ENCODE measurements at places on chromosomes 5 and 9.
A peak's percentile ranks its signal among the peaks of the same experiment; 100 is the strongest.

DNA sequence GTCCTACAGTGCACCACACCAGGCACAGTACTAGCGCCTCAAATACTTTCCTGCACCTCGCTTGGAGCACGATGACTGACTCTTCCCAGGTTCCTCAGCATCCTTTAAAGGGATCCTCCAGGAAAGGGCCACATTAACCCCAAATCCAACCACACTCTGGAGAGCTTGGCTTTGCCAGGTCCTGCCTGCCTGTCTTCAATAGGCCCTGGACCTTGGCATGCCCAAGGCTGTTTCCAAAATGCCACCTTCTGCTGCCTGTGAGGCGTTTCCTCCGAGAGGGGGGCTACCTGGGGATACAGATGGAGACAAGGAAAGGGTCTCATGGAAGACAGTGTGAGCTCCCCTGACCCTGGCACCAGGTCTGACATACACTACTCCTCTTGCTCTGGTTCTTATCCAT, 169.9 kb downstream of the DAB2IP start:
- no peak for DNase-seq

- no peak for DNase-seq
Observed at GRCh38 chr5:153562189-153562588, 71.7 kb downstream of the GRIA1 start.

DNA sequence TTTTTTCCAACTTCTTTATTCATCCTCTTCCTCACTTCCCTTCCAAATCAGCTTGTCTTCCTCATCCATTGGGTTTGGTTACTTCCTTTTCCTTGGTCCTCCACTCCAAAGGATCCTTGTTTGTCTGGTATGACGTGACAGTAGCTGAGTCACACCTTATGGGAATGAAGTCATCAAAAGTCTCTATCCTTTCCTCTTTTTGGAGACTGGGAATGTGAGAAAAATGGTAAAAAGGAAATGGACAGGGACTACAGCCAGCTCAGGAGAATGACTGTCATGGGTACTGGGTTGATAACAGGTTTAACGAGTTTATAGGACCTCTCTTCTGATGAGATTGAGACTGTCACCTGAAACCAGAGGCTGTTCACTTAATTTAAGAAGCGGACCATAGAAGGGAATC, 76.2 kb upstream of the MYO10 start:
- DNase-seq, result no peak

DNA sequence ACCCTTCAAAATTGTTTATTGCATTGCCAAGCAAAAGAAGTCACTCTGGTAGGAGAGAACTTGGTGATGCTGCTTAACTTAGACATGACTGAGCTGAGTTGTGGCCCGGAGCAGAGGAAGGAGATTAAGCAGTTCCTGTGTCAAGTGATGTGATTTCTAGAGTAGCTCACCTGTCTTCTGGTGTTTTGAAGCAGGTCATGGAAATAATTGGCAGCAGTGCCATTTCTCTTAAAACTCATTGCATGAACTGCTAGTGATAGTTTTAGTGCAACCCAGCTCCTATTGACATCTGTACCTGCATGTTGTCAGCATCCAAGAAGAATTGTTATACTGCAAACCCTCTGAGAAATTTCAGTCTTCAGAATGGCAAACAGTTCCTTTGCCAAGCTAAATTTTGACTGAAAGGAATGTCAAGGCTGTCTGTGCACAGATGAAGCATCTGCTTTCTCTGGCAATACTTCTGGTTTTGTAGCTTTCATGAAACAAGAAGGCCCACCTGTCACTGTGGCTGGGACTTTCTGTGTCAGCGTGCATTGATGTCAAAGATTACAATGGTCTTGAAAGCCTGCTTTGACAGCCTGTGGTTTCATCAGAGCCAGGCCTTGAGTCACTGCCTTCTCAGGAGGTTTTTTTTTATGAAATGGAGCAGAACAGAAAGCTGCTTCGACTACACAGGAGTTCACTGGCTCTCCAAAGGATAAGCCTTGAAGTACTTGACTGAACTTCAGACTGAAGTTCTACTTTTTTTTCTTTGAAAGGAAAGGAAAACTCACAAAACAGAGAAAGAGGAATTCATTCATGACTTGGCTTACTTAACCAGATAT, 90.6 kb downstream of the RALGPS1 start:
- DNase-seq, result peak; percentile 14

GRCh38 chr5:28249771-28250415, 1211.5 kb upstream of the CDH9 start:
- no peak for DNase-seq

GRCh38 chr5:171595801-171596231, 176.4 kb downstream of the FGF18 start:
- no peak for DNase-seq

DNA sequence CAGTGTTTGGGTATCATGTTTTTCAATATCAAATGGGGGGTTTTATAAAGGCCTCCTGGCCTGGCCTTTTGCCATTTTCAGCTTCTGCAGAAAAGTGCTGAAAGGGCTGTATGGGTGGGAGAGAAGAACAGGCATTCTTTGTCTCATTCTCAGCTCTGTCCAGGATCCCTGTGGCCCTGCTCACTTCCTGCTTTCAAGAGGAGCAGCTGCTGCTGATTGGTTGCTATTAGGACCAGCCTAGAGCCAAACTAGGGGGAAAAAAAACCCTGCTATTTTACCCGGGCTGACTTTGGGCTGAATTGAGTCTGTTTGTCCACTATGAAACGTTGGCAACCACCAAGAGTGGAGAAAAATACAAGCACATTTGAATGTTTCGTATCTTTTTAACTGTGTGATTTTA, 117.1 kb downstream of the CMYA5 start:
- DNase-seq, result peak; percentile 25

- DNase-seq, result no peak
Observed at GRCh38 chr9:133203506-133204075, 5.5 kb downstream of the OBP2B start.

DNA sequence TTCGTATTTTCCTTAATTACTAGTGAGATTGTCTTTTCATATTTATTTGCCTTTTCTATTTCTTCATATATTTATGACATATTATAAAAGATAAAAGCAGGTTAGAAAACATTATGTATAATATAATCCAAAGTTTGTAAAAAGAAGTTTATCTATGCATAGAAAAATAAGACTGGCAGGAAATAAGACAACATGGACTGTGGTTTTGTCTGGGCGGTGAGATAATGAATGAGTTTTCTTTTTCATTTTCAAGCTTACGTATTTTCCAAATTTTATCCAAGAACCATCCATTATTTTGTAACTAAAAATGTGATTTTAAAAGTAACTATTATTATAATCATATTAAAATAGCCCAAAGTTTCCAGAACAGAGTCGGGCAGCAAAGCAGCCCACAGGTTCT, 109.8 kb upstream of the MVB12B start:
- peak; percentile 43 for DNase-seq

- no peak for DNase-seq
Observed at GRCh38 chr5:133508845-133509741, 103.2 kb downstream of the FSTL4 start.

DNA sequence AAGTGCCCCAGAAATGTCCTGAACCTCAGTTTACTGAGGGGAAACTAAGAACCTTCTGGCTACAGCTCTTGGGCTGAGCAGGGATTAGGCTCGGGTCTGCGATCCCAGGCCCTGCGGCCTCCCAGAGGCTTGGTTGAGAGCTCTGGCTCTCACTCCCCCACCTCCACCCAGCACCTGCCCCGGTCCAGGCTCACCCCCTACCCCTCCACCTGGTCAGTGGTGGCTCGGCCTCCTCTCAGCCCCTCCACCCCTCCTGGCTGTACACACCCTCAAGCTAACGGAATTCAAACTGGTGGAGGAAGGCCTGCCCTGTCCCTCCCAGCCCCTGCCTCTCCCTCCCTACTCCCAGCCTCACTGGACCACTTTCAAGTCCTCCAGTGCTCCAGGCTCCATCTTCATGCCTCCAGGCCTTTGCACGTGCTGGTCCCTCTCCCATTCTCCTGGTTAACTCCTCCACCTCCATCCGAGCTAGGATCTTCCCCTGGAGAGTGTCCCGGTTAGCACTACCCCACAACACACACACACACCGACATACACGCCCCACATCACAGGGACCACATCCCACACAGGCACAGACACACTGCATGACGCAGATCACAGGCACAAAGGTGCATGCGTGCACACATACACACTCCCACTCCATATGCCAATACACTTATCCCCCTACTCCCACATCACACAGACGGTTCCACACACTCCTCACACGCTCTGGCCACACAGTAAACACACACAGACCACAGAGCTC, 130.9 kb downstream of the C9orf50 start:
- no peak for DNase-seq

- no peak for DNase-seq
Observed at GRCh38 chr5:132756542-132756941, 9.3 kb downstream of the CCNI2 start.

- DNase-seq, result no peak
Observed at GRCh38 chr5:102532123-102532522, 33.3 kb upstream of the SLCO6A1 start.

GRCh38 chr9:94826644-94827410, 100.3 kb downstream of the AOPEP start:
- no peak for DNase-seq

DNA sequence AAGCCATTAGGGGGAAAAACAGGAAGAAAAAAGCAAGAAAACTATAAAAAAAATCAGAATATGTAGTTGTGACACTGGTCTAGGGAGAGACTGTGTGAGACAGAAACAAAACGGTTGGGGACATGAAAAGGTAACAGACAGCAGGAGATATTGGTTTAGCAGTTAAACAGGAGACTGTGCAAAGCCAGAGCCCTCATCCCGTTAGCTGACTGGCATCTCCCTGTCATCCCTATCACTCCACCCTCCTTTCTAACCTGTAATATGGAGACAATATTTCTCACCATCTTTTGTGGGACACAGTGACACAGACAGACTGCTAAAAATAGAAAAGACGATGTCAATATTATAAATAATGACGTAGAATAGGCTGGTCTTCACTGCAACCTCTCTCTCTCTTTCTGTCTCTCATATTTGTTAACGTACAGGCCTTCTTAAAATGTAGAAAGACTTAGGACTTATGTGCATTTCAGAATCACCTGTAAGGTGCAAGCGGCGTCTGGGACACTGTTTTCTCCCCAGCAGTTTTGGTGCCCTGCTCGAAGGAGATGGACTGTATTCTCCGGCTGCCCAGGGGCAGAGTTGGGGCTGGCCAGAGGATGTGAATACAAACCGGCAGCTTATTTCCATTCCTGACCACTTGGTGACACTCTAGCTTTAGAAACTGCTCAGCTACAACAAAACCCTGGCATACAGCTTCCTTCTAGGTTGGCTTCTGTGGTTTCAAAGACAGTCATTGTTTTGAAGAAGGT, 190.6 kb downstream of the MAT2B start:
- DNase-seq, result peak; percentile 87

DNA sequence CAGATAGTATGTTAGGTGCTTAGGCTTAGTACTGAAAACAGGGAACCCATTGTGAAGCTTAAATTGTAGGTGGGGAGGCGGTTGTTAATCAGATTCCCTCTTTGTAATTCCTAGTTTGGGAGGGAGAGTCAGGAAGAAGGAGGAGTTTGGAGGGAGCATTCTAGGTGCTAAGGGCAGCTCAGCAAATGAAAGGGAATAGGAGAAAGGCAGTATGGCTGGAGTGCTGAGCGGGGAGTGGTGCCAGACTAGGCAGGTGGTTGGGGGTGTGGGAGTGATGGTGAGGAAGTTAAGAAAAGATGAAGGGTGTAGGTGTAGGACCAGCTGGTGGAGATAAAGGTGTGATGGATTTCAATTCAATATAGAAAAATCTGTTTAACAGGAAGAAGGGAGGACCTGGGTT, 11.1 kb upstream of the GARNL3 start:
- no peak for DNase-seq

DNA sequence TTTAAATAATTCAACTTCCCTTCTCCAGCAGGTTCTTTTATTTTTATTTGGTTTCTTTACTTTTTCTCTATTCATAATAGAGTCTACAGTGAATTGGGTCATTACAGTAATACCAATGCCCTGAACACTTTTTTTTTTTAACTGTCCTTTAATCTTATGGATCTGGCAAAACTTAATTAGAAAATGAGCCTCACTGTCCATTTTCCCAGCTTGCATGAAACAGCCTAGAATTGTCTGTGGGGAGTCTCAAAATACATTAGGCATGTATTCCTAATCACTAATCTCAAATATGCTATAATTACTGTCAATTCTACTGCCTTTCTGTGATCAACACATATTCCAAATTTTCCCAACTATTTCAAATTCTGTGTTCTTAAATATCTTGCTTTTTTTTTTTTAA, 406.8 kb downstream of the ANXA1 start:
- no peak for DNase-seq

DNA sequence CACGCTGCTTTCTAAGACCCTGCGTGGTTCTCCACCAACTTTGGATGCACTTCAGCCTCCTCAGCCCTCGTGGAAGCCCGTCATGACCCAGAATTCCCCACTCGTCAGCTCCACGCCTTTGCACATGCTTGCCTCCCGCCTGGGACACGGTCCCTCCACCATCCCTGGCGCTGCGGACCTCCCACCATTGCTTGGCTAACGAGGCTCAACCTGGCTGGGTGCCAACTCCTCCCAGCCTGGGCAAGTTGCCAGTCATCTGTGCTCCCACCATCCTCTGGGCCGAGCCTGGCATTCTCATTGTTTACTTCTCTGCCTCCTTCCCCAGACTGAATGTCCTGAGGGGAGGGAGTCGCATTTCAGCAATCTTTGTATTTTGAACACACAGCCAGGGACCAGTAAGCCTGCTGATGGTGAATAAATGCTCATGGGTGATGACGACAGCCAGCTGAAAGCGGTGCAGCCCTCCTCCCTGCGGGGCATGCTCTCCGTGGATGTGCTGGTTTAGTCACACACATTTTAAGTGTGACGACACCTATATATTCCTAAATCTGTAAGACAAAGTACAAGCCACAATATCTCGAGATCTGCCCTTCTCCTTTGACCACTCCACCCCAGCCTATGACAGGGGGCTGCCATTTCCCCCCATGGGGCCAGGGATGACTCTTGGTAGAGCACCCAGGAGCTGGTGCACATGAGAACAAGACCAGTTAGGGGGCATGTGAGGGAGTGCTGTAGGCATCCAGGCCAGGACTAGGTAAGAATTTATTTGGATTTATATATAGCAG, 37.6 kb downstream of the ANKRD33B start:
- peak; percentile 79 for DNase-seq

DNA sequence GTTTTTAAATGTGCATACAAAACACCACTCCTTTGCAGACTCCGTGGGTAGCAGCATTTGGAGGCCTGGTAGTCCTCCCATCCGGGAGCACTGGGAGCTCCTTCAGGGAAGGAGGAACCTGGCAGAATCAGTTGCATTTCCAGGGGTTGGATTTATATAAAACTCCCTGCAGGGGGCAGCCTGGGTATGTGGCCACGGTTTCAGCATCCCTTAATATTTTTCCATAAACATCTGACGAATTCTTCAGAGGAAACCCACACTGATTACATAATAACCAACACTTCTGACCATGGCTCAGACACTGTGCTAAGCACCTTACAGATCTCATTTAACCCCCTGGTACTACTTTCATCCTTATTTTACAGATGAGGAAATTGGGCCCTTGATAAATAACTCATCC, 6.1 kb upstream of the AFAP1L1 start:
- DNase-seq, result peak; percentile 37

GRCh38 chr5:123344816-123345426, 78.3 kb downstream of the CEP120 start:
- peak; percentile 0 for DNase-seq

DNA sequence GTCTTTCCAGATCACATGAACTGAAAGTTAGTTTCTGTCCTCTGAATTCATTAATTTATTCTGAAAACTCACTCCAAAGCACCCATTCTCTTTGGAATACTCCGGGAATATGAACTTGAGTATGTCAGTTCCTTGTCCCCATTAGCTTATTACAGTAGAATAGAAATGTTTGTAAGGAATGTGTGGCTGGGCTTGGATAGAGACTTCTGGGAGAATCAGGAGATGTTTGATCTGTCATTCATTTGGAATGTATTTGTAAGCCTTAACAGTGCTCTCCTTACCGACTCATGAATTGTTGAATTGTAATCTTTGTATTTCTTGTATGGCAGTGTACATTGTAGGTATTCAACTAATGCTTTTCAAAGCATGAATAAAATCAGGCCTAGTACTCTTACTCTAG, 548.4 kb downstream of the LRRC70 start:
- DNase-seq, result no peak
